Foreskin melanocyte (primary cell): ENCODE measurements at places on chromosomes 16 and 17.

DNA sequence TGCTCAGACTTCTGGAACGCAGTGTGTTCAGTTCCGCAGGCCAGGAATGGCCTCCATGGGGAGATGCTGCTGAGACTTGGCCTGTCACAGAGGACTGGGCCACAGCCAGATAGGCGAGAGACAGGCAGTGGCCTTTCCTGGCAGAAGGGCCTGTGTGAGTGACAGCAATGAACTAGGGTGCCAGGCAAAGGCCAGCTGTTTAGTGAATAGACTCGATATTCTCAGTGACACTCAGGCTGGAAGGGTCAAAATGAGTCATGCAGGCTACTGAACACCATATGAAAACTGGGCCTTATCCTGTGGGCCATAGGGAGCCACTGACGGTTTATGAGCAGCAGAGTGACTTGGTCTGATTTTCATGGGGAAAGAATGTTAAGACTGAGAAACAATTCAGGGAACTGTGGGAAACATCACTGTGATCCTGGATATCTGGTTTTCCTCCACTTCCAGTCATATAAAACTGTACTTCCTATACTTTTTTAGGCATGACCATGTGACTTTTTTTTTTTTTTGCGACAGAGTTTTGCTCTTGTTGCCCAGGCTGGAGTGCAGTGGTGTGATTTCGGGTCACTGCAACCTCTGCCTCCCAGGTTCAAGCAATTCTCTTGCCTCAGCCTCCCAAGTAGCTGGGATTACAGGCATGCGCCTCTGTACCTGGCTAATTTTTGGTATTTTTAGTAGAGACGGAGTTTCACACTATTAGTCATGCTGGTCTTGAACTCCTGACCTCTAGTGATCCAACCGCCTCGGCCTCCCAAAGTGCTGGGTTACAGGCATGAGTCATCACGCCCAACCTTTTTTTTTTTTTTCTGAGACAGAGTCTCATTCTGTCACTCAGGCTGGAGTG, 5.2 kb upstream of the NUBP1 start:
- peak; percentile 46 for DNase-seq

DNA sequence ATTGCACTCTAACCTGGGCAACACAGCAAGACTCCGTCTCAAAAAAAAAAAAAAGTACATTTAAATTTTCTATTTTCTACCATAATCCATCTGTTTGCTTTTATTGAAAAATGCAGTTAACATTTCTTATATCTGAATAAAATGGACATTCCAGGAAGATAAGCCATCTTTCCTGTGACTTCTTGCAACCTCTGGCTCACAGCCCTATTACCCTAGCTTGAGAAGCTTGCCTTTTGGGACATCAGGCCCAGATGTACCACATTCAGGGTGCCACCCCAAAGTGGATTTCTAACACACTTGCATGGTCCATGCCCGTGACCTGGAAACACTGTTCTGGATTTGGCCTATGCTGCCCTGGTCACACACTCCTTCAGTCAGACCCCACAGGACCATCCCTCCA, 30.1 kb upstream of the DDX52 start:
- no peak for DNase-seq

DNA sequence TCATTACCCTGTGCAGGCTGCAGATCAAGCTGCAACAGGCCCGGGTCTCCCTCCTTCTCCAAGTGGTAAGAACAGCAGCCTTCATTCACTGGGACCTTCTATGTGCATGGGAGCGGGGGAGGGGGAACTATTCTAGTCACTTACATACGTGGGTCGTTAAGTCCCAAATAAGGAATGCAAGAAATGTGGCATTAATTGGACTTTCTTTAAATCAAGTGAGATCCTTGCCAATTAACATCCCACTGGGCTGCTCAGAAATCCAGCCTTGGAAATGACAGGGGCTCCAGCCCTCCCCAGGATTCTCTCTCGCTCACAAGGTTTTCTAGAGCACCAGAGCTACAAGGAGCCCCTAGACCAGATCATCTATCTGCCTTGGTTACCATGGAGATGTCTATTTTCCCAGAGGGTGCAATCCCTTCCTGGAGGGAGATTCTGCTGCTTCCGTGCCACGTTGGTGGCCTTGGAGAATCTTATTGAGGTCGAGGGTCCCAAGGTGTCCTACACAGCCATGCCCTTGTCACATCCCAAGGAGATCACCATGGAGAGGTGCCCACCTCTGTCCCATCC, 5.2 kb upstream of the EIF1 start:
- no peak for DNase-seq

DNA sequence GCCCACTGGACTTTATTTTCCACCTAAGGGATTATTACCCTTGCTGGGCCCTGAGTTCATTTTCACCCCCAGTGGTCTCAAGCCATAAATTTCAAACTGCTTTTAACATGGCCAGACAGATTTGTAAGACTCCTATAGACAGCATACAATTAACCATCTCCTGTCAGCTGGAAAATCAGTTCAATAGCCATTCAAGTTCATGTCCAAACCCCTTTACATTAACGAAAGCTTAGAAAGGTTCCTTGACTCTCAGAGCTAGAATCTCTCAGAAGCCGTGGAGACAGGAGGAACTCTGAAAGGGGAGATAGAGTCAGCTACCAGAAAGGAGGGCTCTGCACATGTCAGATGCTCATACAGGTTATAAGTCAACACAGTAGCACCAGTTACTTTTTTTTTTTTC, 23.3 kb downstream of the SOX9 start:
- DNase-seq, result no peak

- DNase-seq, result no peak
These were observed 235.1 kb downstream of the ABCC12 start for GRCh38 chr16:47920709-47921108.

- DNase-seq, result no peak
These were observed 48.7 kb downstream of the MRPS23 start for GRCh38 chr17:57801044-57801711.

DNA sequence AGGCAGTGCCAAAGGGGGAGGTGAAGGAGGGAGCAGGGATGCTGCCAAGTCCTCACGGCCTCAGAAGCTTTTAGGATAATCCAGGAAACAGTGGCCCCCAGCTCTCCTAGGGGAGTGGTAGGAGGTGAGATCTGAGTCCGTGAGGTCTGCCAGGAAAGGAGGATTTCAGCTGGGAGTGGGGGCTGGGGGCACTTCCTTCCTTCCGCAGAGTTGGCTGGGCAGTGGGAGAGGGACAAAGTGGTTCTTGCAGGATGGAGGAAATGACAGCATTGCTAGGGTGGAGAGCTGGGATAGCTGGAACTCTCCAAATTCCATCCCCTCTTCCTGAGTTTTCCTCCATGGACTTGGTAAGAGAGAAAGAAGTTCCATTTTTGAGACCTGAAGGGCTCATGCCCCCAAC, 4.8 kb upstream of the SP6 start:
- DNase-seq, result no peak

DNA sequence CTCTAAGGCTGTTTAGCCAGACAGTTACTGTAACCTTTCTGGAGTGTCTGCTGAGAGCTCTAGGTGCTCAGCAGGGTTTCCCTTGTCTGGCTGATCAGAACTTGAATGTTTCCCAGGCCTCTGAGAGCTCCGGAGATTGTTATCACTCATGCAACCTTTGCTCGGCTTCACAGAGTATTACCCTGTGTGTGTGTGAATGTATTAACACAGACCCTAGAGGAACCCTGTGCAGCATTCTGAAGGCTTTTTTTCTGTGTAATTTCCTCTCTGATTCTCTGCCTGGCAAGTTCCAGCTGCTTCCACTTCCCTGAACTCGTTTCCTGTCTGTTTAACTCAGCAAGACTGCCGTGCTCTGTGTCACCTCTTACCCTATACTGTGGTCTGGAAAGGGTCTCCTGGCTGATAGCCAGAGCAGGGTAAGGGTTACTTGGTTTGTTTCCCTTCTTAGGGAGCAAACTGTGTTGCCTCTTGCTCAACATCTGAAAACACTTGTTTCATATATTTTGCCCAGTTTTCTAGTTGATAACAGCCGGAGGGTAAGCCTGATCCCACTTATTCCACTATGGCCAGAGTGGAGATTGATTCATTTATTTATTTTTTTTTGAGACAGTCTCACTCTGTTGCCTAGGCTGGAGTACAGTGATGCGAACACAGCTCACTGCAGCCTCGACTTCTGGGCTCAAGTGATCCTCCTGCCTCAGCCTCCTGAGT, 21.7 kb downstream of the PRMT7 start:
- DNase-seq, result no peak

DNA sequence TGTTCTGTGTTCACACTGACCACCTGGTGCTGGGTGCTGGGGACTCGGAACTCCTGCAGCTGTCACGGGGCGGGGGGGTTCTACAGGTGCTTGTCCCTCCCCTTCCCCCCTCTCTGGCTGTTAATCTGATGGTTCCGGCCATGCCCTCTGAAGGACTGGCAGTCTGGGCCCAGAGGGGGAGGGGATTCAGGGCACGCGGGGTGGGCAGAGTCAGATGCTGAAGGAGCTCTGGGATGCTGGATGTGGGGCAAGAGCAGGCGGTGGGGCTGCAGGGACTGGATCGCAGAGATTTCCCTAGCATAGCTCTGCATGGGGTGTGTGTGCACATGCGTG, 5.4 kb upstream of the TBX21 start:
- no peak for DNase-seq

GRCh38 chr17:40702271-40702670, 1.3 kb downstream of the KRT24 start:
- no peak for DNase-seq

DNA sequence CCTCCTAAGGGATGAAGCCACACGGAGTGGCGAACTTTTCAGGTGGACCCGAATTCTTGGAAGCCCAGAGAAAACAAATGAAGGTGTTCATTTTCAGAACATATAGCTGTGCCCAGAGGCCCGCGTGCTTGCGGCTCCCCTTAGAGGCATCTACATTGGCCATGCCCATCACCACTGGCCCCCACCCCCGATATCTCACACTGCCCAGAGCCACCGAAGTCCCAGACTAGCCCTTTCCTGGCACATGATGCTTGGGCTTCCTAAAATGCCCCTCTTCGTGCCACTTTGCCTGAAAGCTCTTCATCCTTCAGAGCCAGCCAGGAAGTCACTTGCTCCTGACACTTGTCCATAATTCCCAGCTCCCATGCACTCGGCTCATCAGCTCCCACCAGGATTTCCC, 2.1 kb upstream of the HEXIM1 start:
- no peak for DNase-seq

- no peak for DNase-seq
These were observed 26.4 kb upstream of the CD300E start for GRCh38 chr17:74649909-74650308.

DNA sequence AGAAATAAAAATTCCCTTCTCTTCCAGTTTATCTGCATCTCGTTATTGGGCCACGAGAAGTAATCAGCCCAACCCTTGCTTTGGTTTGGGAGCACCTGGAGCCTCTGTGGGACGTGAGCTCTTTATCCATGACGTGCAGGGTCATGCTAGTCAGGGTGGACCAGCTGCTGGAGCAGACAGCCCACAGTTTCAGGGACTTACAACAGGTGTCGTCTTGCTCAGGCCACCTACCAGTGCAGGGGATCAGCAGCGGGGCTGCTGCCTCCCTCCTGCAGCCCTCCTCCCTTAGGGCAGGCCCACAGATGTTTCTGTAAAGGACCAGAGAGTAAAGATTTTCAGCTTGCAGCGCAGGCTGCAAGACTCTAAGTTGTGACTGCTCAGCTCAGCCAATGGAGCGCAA, 16.9 kb downstream of the ADAD2 start:
- DNase-seq, result no peak

- DNase-seq, result peak; percentile 64
These were observed 8.0 kb downstream of the TBC1D24 start for GRCh38 chr16:2482708-2483534.

DNA sequence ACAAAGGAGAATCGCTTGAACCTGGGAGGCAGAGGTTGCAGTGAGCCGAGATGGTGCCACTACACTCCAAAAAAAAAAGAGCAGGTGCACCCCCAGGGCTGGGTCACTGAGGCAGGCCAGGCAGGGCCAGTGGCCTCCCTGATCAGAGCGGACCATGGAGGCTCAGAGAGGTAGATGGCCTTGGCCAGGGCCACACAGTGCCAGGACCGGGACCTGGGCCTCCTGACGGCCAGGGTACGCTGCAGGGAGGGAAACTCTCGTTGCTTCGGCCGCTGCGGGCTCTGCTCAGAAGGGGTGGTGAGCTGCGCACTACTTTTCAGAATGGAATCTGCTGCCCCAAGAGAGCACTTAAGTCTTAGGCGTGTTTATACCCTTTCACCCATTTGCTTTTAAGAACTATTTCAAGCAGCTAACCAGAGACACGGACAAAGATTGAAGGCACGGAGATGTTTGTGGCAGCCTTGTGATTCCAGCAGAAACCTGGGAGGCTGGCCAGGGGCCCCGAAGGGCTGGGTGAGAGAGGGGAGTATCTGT, 17.1 kb downstream of the MYO1C start:
- no peak for DNase-seq

GRCh38 chr17:64964796-64965195, 45.5 kb upstream of the LRRC37A3 start:
- peak; percentile 67 for DNase-seq

GRCh38 chr17:61464843-61465180, 12.6 kb downstream of the TBX4 start:
- DNase-seq, result no peak

- no peak for DNase-seq
These were observed 1736.9 kb downstream of the TP53TG3F start for GRCh38 chr16:35196313-35196712.

DNA sequence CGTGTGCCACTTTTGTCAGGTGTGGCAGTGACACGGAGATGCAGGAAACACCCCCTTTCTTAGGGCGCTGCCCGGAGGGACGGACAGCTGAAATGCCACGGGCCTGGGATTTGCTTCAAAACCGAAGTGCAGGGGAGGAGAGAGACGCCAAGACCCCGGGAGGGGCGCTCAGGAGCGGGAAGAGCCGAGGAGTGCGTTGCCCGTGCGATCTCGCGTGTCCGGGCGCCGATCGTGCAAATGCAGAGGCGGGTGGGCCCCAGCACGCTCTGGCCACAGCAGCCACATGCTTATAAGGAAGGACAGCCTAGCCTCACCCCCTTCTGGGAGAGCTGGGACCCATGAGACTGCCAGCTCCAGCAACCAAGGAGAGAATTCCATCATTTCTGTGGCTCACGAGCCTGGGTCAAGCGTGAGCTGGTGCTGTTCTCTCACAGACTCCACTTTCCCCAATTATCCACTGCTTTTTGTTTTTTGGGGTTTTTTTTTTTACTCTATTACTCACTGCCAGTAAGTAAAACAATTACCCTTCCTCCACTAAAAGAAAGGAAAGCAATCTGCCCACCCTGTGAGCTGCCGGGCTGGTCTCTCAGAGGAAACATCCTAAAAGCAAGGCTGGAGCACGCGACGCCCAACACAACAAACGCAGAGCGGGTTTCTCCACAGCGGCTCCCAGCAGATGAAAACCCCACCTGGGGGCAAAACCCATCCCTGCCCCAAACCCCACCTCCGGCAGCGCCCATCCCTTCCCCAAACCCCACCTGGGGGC, 27.2 kb upstream of the C16orf95 start:
- no peak for DNase-seq
